Suprapubic skin (tissue), 4 donors: ENCODE measurements at places on chromosomes 11 and 22. TPM values are rescaled to one million over a fixed set of nuclear protein-coding genes. Genes with fewer than 3 reads are reported as not detected.
A peak's percentile ranks its signal among the peaks of the same experiment; 100 is the strongest.

DNA sequence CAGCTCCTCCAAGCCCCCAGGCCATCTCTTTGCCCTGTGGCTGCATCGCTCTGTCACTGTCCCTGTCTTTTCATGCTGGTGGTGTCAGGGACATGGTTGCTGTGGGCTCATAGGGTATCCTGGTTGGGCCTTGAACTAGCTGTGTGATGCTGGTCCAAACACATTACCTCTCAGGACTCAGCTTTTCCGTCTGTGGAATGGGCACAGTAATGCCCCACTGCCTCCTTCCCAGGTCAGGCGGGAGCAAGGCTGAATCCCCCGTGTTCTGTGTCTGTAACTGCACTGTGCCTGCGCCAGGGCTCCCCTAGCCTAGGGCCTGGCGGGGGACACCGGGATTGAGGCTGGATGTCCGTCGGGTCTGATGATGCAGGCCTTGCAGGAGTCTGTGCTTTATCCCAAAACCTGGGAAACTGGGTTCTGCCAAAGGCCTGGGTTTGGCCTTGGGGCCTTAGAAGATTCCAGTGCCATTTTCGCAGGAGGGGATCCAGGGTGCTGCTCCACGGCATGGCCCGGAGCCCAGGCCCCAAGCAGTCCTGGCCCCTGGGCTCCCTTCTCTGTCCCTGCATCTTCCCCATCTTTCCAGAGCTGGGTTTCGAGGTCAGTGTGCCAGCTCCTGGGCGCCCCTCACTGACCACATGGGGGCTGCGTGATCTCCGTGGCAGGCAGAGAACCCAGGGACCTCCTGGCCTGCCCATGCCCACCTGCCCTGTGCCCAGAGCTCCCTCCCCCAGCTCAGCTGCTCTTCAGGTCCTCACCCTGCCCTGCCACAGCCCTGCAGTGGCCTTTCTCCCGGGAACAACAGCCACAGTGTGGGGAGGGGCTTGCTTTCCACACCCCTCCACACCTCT lies 32.7 kb upstream of the CELSR1 start:
- peak; percentile 55 for DNase-seq

DNA sequence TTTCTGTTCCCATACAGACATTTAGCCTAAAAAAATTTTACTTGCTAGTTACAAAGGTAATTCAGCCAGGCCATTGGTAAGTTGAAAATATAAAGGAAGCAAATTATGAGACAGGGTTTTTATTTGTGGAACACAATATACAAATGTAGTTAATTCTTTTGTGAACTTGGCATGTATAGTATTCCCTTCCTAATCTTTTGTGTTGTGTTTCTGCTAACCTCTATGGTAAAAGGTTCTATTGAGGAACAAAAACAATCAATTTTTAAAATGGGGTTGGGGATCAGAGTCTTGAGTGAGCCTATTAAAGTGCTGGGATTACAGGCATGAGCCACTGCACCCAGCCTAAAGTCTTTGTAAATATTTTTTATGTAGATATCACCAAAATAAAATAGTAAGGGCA lies 14.1 kb downstream of the SWAP70 start:
- no peak for DNase-seq

- no peak for DNase-seq
These were observed 8.3 kb downstream of the PDHX start for GRCh38 chr11:34924714-34925113.

DNA sequence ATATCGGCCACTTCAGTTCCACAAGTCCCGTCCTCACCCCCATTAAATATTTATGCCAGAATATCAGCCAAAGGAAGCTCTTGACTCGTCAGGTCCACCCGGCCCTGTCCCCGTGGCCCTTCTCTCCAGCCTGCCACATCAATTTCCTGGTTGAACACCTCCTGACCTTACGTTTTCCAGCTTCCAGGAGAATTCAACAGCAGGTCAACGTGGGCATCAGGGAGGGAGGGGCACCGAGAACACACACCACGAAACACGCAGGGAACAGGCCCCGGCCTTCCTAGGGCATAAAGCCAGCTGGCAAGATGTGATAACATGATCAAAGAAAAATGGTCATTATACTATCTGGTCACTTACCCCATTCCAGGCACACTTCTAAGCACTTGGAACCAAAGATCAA lies 15.3 kb downstream of the SULT4A1 start:
- DNase-seq = no peak

EED gene
- 17.4 TPM for total RNA-seq

OR8A1 gene
- total RNA-seq = not detected
